HAP-1 (cell line): ENCODE measurements at places on chromosomes 7 and 10.

GRCh38 chr10:24982319-24983112 lies 30.1 kb upstream of the PRTFDC1 start:
- DNase-seq: no peak

DNA sequence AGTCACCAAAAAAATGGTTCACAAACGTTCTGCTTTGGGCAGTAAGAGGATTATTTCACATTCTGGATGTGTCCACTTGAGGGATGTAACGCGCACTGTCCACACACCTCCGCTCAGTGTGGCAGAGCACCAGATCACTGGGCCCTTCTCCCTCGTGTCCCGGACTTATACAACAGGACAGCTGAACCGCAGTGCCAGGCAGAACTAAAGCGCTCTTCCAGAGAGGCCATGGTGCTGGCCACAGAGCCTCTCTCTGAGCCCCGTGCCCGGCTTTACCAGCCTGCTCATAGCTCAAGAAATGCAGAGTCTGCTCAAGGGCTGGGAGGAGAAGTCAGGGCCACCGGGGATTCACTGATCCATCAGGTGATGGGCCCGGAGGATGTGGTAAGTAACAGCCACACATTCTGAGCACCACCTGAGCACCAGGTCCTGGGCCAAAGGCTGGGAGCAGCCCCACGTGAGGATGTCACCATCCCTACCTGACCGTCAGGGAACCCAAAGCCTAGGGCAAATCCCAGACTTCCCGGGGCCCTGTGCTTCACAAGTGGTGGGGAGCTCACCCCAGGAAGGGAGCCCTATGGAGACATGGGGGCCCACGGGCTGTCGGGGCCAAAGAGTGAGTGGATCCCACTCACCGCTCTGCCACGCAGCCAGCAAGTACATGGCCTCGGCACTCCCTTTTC lies 74.9 kb downstream of the FAM53B start:
- DNase-seq: no peak

GRCh38 chr10:26438534-26439341 lies 597 bp downstream of the APBB1IP start:
- no peak for DNase-seq

DNA sequence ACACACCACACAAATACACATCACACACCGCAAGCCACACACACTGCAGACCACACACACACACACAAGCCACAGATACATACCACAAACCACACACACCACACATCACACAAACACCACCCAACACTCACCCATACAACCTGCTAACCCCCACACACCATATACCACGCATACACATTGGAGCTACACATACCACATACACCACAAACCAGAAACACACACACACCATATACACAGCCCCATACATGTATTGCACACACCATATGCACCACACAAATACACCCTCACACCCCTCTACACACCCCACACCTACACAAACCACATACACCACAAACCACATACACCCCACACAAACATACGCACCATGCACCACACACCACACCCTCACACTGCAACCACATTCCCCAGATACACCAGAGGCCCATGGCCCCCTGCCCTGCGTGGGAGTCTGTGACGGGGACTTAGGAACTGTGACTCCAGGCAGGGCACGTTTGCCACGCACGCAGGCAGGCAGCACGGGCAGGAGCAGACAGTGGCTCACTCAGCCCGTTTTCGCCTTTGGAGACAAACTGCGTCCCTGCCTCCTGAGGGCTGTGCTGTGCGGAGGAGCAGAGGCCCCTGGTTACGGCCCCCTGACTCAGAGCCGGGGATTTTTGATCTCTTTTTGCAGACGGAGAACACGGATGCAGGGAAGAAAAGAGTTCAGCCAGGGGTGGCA lies 52.6 kb downstream of the TMEM209 start:
- no peak for DNase-seq

GRCh38 chr10:78771808-78772455 lies 296.8 kb upstream of the ZMIZ1 start:
- no peak for DNase-seq

- DNase-seq: no peak
Measured at GRCh38 chr7:92259610-92260247, 14.0 kb downstream of the ANKIB1 start.

- no peak for DNase-seq
Measured at GRCh38 chr7:135706858-135707569, 21.0 kb downstream of the SLC13A4 start.

- no peak for DNase-seq
Measured at GRCh38 chr7:77308792-77309191, 107.4 kb downstream of the GSAP start.

GRCh38 chr7:17559388-17559787 lies 260.9 kb downstream of the AHR start:
- no peak for DNase-seq

GRCh38 chr10:123549761-123550454 lies 116.2 kb upstream of the GPR26 start:
- no peak for DNase-seq

- DNase-seq: no peak
Measured at GRCh38 chr7:94228223-94228622, 166.5 kb upstream of the COL1A2 start.

- DNase-seq: no peak
Measured at GRCh38 chr7:47511699-47512370, 70.1 kb downstream of the TNS3 start.

DNA sequence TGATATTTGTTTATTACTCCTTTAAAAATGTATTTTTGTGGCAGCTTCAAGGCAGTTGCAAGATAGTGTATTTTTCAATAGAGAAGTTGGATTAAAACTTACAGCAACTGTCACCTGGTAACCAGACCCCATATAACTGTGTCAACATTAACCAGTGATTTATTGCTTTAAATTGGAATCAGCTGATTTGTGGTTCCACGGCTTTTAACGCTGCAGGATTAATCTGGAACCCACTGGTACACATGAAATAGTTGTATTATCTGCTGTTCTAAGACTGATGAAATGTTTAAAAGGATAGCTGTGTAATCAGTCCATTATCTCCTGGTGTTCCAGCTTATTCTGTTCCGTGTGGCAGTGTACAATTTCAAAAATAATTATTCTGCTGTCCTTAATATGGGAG lies 180.2 kb downstream of the CELF2 start:
- no peak for DNase-seq

DNA sequence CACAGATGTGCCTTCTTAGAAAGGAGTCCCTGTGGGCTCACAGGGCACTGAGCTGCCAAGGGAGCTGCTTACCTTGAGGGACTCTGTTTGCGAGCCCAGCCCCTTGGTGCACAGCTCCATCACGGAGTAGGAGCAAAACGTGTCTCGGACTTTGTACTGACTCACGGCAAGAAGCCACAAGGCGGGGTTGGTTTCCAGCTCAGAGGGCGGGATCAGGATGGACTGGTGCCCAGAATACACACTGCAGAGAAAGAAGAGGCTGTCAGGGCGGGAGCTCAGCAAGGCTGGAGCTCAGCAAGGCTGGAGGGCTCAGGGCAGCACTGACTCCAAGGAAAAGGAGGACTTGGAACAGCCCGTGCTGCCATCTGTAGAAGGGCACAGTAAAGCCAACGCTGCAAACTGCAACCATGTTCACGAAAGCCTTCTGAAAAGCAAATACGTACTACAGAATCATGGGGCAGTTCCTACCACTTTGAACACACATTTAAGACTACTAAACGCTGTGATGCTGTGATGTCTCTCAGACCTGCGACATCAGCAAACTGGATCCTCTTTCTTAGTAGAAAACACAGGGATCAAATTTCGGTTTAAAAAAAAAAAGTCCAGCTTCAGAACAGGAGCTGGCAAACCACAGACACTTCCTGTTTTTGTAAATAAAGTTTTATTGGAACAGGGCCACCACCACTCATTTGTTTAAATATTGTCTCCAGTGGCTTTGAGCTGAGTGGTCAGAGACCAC lies 194.3 kb downstream of the ZMYND11 start:
- peak; percentile 72 for DNase-seq

DNA sequence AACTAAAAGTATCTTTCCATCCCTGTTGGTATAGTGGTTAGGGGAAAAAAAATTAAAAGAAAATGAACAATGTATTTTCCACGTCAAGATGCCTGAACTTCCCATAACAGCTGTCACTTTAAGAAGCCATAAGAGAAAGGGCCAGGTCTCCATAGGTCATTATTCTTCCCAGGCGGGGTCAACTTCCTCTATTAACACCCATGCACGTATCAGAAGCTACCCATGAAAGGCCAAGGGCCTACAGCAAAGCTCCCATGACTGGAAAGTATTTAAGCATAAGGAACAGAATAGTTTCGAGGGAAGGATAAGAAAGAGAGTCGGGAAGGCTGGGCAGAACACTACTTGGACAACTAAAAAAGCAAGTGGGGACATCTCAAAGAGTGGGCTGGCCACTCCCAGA lies 40.1 kb downstream of the RBM28 start:
- no peak for DNase-seq

GRCh38 chr7:4738711-4739527 lies 36.5 kb upstream of the AP5Z1 start:
- DNase-seq: peak; percentile 50

DNA sequence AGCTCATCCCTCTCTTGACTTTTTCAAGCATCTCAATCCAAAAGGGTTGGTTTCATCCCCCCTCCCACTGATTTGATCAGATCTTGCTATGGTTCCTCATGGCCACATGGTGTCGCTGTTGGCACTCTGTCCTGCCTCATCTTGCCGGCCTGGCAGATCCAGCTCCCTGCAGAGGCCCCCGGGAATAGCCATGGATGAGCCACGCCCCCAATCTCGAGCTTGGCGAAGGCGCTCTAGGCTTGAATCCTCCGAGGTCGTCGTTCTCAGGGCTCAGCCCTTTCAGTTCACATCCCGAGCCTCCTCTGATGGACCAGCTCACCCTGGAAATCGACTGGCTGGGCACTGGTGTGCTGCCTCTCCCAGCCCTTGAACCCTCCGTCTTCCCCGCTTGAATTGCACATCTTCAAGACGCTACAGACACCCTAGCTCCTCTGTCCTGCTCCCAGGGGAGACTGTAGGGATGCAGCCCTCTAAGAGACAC lies 628.7 kb downstream of the TYW1 start:
- peak; percentile 88 for DNase-seq

GRCh38 chr10:22737587-22737986 lies 23.2 kb upstream of the PIP4K2A start:
- no peak for DNase-seq

- no peak for DNase-seq
Measured at GRCh38 chr10:12499076-12499986, 150.0 kb downstream of the CAMK1D start.

DNA sequence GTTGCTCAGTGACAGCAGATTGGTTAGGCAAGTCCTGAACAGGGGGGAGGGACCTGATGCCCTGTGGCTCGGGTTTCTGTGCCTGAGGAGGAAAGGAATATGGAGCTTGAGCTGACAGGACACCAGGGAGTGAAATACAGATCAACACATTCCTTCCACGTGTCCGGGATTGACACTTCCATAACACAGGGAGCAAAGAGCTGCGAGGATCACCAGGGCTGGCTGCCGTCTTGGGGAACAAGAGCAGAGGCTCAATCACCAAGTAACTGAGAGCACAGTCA lies 36.7 kb upstream of the EFCAB10 start:
- no peak for DNase-seq

DNA sequence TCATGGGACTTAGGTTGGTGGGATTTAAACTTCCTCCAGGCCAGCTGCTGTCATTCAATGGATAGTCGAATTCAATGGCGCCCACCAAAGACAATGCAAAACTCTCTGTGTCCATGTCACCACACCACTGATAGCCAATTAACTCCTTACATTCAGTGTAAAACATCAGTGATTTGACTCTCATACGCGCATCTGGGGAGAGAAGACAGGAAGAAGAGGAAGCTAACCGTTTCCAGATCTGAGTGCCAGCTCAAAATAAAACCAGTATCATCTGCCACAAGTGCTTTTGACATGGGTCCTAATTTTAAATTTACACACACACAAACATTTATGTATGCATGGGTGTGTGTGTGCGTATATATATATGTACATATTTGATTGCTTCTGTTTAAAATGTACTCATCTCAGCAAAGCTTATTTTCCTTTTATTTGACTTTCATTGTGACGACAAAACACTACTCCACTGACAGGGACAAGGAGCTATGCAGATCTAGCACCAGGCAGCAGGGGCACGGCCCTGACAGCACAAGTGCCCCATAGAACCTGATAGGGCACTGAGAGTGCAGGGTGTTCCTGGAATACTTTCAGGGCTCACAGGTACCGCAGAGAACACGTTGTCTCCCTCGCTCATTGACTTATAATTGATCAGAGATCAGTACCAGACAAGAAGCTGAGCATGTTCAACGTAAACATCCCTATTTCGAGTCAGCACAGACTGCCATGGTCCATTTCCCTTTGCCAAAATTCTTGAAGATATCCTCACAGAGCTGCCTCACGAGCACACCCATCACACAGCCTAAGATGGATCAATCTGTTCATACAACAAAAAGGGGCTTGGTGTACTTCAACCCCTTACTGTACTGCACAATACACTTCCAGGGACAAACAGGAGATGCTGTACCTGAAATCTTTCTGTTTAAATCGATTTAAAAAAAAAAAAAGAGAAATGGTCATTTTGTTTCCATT lies 176.1 kb downstream of the COBL start:
- DNase-seq: no peak

- DNase-seq: no peak
Measured at GRCh38 chr10:125344573-125345171, 184.3 kb upstream of the CTBP2 start.

DNA sequence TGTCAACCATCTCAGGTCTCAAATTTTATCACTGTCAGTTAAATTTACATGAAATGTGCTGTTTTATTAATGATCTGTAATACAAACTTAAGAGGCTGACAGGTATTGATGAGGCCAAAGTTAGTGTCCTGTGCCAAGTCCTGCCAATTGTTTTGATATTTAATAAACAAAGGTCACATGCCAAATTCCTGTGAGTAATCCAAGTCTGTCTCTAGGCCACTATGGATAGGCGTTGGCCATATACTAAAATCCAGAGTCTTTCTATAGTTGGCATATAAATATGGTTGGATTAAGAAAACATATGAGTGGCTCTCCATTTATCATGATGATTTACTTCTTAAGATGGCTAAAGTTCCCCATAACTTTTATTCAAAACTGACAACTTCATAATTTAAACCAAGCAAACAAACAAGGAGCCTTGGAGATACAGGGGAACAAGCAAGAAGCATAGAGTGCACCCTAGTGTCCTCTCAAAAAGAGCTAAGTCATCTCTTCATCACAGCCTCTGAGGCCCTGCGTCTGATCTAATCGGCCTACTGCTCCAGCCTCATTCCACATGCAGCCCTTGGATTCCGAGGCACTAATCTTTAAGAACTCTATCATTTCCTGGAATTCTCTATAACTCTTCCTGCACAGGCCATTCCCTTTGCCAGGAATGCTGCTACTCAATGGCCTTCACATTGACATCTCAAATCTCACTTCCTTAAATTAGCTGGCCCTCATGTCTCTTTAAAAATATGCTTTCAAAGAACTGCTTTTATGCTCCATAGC lies 32.7 kb upstream of the NRCAM start:
- no peak for DNase-seq
